Tibial nerve (tissue), 4 donors: ENCODE measurements at places on chromosomes 4 and X. TPM values are rescaled to one million over a fixed set of nuclear protein-coding genes. Genes with fewer than 3 reads are reported as not detected.
A peak's percentile ranks its signal among the peaks of the same experiment; 100 is the strongest.

Gene TBCK
- total RNA-seq, result 46.5 TPM

Gene TMEM271
- total RNA-seq, result not detected

Gene SMIM10
- total RNA-seq, result 18.0 TPM

Gene MTMR8
- 2.7 TPM for total RNA-seq

Gene LIMCH1
- total RNA-seq, result 106 TPM

Gene ACSL1
- 112 TPM for total RNA-seq

Gene MAGEA2B
- total RNA-seq, result not detected

Gene HDX
- total RNA-seq, result 3.7 TPM

Gene NDP
- total RNA-seq, result 2.1 TPM

Gene POU3F4
- not detected for total RNA-seq

- no peaks in the 10 kb centered on the region for H3K4me1 ChIP-seq
- no peaks in the 10 kb centered on the region for H3K27me3 ChIP-seq
- peak overlapping the region; percentile 51 for H3K4me3 ChIP-seq
Observed at GRCh38 chrX:40158036-40158706, 60.4 kb upstream of the BCOR start.

DNA sequence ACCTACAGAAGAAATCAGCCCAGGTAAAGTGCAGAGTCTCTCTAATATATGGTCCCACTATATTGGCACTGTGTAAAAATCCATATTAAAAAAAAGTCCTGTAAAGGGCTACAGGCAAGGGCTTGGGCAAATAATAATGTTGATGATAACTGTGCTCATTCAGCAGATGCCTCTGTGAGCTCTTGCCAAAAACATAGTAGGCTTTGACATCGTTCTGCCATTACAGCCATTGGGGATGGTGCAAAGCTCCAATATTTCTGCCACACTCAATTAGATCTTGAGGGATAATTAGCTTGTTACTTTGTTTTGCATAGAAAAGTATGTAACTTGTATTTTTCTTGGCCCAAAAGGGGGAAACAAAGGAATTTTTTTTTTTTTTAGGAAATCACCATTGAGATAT lies 645.5 kb upstream of the FAM241A start:
- H3K27me3 ChIP-seq, result no peaks in the 10 kb centered on the region
- no peak overlapping the region for H3K4me3 ChIP-seq
- H3K4me1 ChIP-seq, result no peaks in the 10 kb centered on the region
- H3K36me3 ChIP-seq, result no peaks in the 10 kb centered on the region

- H3K27me3 ChIP-seq, result no peaks in the 10 kb centered on the region
- no peak for DNase-seq
- no peaks in the 10 kb centered on the region for H3K36me3 ChIP-seq
- H3K4me3 ChIP-seq, result peak within 1 kb of the TSS; percentile 62
- peaks cover 7% of the 10 kb centered on the region for H3K4me1 ChIP-seq
Observed at GRCh38 chr4:186068581-186069348, at the start of gene TLR3. Gene TLR3 (plus strand): TSS chr4:186069156. CDS start chr4:186076620, 7,464 bp downstream.

DNA sequence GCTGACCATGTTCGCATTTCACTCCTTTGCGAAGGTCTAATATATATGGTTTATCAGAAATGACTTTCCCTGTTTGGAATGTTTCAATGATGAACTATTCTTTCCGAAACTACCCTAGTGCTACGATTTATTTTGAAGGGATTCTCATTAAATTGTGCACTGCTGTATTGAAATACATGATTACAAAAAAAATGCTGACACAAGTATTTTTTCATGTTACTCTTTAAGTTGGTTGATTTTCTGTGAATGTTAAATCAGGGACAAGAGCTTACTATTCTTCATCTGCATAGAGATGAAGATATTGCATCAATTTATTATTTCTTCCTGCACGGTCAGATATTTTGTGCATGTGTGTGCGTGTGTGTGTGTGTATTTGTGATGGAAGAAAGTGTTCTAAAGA lies 731.5 kb upstream of the AGA start:
- H3K27me3 ChIP-seq, result no peaks in the 10 kb centered on the region
- no peak overlapping the region for H3K27ac ChIP-seq
- DNase-seq, result no peak
- H3K36me3 ChIP-seq, result no peaks in the 10 kb centered on the region

DNA sequence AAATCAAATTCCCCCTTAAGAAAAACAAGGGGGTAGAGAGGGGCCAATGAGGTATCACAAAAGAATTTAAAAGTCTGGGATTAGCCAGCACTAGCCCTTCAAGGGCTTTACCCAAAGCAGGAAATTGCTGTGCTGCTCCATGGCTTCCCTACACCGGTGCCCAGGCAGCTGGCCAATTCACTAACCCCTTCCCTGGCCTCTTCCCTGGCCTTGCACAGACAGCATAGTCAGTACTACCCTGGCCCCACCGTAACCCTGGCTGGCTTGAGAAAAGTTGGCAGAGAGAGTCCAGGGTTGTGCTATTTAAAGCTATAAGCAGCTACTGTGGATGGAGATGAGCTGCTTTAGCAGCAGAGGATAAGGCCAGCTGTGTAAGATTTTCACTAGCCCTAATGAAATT lies 43.1 kb downstream of the ADAMTS3 start:
- no peak overlapping the region for H3K4me3 ChIP-seq
- no peaks in the 10 kb centered on the region for H3K4me1 ChIP-seq
- H3K36me3 ChIP-seq, result no peaks in the 10 kb centered on the region

DNA sequence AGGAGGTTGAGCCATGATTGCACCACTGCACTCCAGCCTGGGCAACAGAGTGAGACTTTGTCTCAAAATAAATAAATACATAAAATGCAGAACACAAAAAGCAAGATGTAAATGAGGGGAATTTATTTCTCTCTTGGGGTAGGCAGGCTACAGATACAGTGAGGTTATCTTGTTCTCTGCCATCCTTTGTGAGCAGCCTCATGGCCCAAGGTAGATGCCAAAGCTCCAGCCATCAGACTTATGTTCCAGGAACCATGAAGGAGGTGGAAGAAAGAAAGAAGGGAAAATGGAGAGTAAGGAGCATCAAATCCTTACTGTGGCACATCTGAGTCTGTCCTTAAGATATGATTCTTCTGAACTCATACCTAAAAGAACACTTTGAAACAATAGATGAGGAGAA lies 11.1 kb downstream of the ARSH start:
- H3K4me1 ChIP-seq, result no peaks in the 10 kb centered on the region
- no peaks in the 10 kb centered on the region for H3K27me3 ChIP-seq
- no peaks in the 10 kb centered on the region for H3K36me3 ChIP-seq
- no peak overlapping the region for H3K27ac ChIP-seq

DNA sequence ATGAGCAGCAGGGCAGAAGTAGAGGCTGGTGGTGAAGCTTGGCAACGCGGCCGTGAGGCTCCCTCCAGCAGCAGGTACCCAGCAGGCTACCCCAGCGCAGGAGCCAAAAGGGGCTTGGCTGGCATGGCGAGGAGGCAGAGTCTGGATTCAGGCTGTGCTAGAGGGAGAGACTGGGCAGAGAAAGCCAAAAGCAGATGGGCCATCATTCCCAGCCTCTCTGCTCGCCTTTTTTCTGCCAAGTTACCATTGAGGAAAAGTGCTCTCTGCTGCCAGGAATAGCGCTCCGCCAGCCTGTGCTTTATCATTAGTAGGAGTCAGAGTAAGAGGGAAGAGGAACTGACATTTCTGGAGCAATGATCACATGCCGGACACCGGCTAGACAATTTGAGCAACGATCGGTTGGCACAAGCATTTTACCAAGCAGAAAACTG lies 28.7 kb upstream of the MAP3K15 start:
- no peak for DNase-seq
- peaks cover 50% of the 10 kb centered on the region for H3K36me3 ChIP-seq
- no peaks in the 10 kb centered on the region for H3K27me3 ChIP-seq
- H3K27ac ChIP-seq, result no peak overlapping the region
- H3K4me1 ChIP-seq, result no peaks in the 10 kb centered on the region

GRCh38 chrX:14028473-14028872 lies 1.2 kb downstream of the GEMIN8 start:
- H3K4me1 ChIP-seq, result peaks cover 28% of the 10 kb centered on the region
- peak overlapping the region; percentile 86 for H3K27ac ChIP-seq
- H3K27me3 ChIP-seq, result no peaks in the 10 kb centered on the region
- no peaks in the 10 kb centered on the region for H3K36me3 ChIP-seq
- H3K4me3 ChIP-seq, result no peak overlapping the region
- DNase-seq, result no peak

DNA sequence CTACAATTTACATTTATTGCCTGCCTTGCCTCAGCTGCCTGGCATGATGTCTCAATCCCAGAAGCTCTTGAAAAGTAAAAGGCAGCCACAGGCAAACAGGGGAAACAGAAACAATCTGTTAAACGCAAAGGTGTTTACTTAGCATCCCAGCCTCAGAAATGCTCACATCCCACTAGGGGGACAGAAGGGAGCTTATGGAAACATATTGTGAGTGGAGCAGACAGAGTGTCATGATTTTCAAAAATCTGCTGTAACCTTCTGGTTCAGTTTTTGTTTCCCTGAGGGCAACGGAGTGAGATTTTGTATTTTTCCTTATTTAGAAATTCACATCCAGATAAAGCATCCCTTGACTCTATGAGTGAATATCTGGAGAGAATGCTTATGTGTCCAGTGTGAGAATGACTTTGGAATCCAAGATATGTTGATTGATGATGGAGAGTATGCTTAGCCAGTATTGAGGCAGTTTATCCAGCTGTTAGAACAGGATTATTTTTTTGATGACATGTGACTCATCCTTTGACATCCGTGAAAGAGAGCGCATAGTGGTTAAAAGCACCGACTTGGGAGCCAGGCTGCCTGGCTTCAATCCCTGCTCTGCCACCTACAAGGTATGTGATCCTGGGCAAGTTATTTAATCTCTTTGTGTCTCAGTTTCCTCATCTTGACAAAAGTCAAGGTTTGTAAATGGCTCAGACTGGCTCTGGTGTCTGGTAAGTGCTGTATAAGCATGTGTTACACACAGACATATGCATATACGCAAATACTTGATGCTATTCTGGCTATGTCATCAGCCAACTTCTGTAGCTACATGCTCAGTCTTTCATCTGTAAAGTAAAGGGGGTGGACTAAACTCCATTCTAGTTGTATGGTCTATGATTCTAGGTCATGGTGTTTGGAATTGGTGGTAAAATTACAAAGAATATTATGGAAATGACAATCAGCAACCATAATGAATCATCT lies 381.2 kb downstream of the RAPGEF2 start:
- no peak overlapping the region for H3K4me3 ChIP-seq
- H3K4me1 ChIP-seq, result peaks cover 7% of the 10 kb centered on the region
- no peak for DNase-seq
- H3K27ac ChIP-seq, result no peak overlapping the region
- no peaks in the 10 kb centered on the region for H3K27me3 ChIP-seq
- no peaks in the 10 kb centered on the region for H3K36me3 ChIP-seq

DNA sequence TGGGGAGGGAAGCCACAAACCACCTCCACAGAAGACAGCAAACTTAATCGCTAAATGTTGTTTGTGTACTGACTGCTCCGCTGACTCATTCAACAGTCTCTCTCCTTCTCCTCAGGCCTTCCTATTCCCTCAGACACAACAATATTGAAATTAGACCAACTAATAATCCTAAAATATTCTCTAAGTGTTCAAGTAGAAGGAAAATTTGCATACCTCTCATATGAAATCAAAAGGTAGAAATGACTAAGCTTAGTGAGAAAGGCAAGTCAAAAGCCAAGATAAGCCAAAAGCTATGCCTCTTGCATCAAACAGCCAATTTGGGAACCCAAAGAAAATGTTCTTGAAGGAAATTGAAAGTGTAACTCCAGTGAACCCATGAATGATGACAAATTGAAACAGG lies 75.7 kb upstream of the ARHGAP24 start:
- DNase-seq, result no peak
- H3K27ac ChIP-seq, result no peak overlapping the region
- no peaks in the 10 kb centered on the region for H3K36me3 ChIP-seq
- H3K4me3 ChIP-seq, result no peak overlapping the region

GRCh38 chrX:97895751-97896150 lies 1012.0 kb downstream of the RPA4 start:
- DNase-seq, result no peak
- no peaks in the 10 kb centered on the region for H3K36me3 ChIP-seq
- H3K4me3 ChIP-seq, result no peak overlapping the region
- no peaks in the 10 kb centered on the region for H3K27me3 ChIP-seq
- no peak overlapping the region for H3K27ac ChIP-seq
- H3K4me1 ChIP-seq, result no peaks in the 10 kb centered on the region

- no peak for DNase-seq
- H3K4me1 ChIP-seq, result no peaks in the 10 kb centered on the region
- no peak overlapping the region for H3K27ac ChIP-seq
- H3K36me3 ChIP-seq, result no peaks in the 10 kb centered on the region
- no peaks in the 10 kb centered on the region for H3K27me3 ChIP-seq
Observed at GRCh38 chrX:132171881-132172280, 44.1 kb upstream of the FRMD7 start.

- H3K27me3 ChIP-seq, result no peaks in the 10 kb centered on the region
- no peak overlapping the region for H3K27ac ChIP-seq
- H3K4me1 ChIP-seq, result no peaks in the 10 kb centered on the region
- H3K36me3 ChIP-seq, result no peaks in the 10 kb centered on the region
- H3K4me3 ChIP-seq, result no peak overlapping the region
Observed at GRCh38 chr4:184024637-184025036, 119.5 kb downstream of the STOX2 start.

GRCh38 chr4:70759126-70759525 lies 37.4 kb downstream of the RUFY3 start:
- no peak for DNase-seq
- no peaks in the 10 kb centered on the region for H3K36me3 ChIP-seq
- no peak overlapping the region for H3K27ac ChIP-seq
- H3K4me3 ChIP-seq, result no peak overlapping the region
- no peaks in the 10 kb centered on the region for H3K27me3 ChIP-seq

GRCh38 chrX:101287402-101287801 lies 3.7 kb downstream of the TAF7L start:
- no peak overlapping the region for H3K4me3 ChIP-seq
- H3K36me3 ChIP-seq, result no peaks in the 10 kb centered on the region

DNA sequence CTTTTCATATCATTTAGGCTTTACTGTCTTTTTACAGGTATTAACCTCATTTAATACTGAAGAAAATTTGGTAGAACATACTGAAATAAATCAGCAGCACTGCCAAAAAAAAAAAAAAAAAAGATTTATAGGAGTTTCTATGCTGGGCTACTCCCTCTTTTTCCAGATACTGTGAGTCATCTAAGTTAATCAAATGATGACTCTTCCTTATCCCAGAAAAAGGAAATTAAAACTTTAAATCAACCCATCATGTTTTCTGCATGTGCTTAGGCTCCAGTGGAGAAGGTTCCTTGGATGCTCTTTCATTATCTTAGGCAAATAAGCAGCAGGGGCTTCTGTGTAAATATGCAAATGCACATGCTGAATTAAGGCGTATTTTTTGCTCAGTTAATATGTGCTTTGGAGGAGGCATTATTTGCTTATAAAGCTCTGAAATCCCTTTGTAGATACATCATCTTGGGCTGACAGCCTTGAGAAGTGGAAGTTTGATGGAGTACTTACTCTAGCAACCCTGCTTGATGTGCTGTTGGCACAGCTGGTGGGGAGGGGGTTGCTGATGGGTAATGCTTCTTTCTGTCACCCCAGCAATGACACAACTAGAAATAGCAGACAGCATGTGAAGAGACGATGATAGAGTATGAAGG lies 136.1 kb downstream of the C4orf33 start:
- H3K4me3 ChIP-seq, result no peak overlapping the region
- H3K27me3 ChIP-seq, result no peaks in the 10 kb centered on the region
- DNase-seq, result no peak
- H3K4me1 ChIP-seq, result no peaks in the 10 kb centered on the region
- H3K27ac ChIP-seq, result no peak overlapping the region
- H3K36me3 ChIP-seq, result no peaks in the 10 kb centered on the region

- no peaks in the 10 kb centered on the region for H3K4me1 ChIP-seq
- no peak overlapping the region for H3K27ac ChIP-seq
Observed at GRCh38 chr4:88195328-88196012, 37.0 kb upstream of the ABCG2 start.
